ENCODE measurements at places on chromosomes 2 and 18. TPM values are rescaled to one million over a fixed set of nuclear protein-coding genes. Genes with fewer than 3 reads are reported as not detected.
A peak's percentile ranks its signal among the peaks of the same experiment; 100 is the strongest.

FNDC4 gene
- total RNA-seq, result not detected

CABLES1 gene
- total RNA-seq, result 0.39 TPM

RND3 gene
- not detected for total RNA-seq

SIX3 gene
- not detected for total RNA-seq

SP9 gene
- total RNA-seq, result not detected

DSC1 gene
- total RNA-seq, result not detected

DSG4 gene
- not detected for total RNA-seq

CYP27A1 gene
- 0.24 TPM for total RNA-seq

SNTG2 gene
- 0.31 TPM for total RNA-seq

DNA sequence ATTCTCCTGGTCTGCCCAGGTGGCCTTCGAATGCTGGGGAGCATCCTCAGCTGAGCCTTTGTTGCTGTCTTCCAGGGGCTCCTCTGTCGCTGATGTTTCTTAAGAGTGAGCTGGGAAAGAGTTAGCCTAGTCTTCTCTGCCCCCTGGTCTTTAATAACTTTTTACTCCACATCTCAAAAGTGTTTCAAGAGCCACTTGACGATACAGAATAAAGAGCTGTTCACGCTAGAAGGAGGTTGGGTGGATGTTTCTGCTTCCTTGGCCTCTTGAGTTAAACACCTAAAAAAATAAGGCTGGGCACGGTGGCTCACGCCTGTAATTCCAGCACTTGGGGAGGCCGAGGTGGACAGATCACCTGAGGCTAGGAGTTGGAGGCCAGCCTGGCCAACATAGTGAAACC lies 2.8 kb upstream of the BUB1 start:
- DNase-seq, result no peak
- H3K4me3 ChIP-seq, result no peak overlapping the region
- peak overlapping the region; percentile 17 for H3K27ac ChIP-seq
- H3K27me3 ChIP-seq, result peaks cover 15% of the 10 kb centered on the region
- no peaks in the 10 kb centered on the region for H3K36me3 ChIP-seq
- H3K4me1 ChIP-seq, result peaks cover 24% of the 10 kb centered on the region

- no peak for DNase-seq
- no peak overlapping the region for H3K4me3 ChIP-seq
- no peaks in the 10 kb centered on the region for H3K36me3 ChIP-seq
- no peak overlapping the region for H3K27ac ChIP-seq
- no peaks in the 10 kb centered on the region for H3K4me1 ChIP-seq
Measured at GRCh38 chr2:29596584-29596983, 324.8 kb downstream of the ALK start.

DNA sequence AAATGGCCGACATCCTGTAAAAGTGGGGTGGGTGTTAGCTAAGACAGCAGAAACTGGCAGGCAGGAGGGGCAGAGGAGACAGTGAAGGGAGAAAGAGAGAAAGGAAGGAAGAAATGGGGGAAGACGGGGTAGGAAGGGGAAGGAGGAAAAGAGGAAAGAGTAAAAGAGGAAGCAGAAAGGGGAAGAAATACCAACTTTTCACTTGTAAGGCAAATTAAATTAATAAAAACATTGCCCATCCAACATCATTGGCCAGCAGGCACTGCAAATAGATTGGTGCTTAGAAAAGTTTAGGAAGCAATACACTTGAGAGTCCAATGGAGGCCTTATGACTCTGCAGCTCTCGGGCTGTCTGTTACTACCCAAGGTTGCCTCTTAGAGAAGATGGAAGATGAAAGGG lies 116.7 kb downstream of the TNS1 start:
- H3K4me3 ChIP-seq, result no peak overlapping the region
- H3K36me3 ChIP-seq, result no peaks in the 10 kb centered on the region
- H3K4me1 ChIP-seq, result no peaks in the 10 kb centered on the region
- H3K27ac ChIP-seq, result no peak overlapping the region

GRCh38 chr2:109066501-109066900 lies 62.5 kb upstream of the SH3RF3 start:
- DNase-seq, result no peak
- no peaks in the 10 kb centered on the region for H3K36me3 ChIP-seq
- no peaks in the 10 kb centered on the region for H3K4me1 ChIP-seq
- H3K4me3 ChIP-seq, result no peak overlapping the region
- peaks cover 6% of the 10 kb centered on the region for H3K27me3 ChIP-seq

DNA sequence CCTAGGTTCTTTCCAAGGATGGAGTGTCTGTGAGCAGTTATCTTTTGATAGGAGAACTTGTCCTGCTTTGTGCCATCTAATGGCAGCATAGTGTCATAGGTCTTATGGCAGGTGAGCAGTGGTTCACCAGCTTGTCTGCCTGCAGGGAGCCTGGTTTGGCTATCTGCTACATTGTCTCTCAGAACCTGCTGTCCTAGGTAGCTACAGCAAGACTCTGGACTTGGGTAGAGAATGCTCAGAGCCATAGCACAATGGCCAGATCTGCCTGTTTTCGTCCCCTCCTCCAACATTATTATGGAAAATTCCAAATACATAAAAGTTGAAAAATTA lies 28.3 kb downstream of the AGFG1 start:
- no peaks in the 10 kb centered on the region for H3K27me3 ChIP-seq
- peaks cover 18% of the 10 kb centered on the region for H3K4me1 ChIP-seq
- no peak for DNase-seq

GRCh38 chr2:214247531-214247930 lies 163.3 kb upstream of the VWC2L start:
- H3K4me3 ChIP-seq, result no peak overlapping the region
- no peaks in the 10 kb centered on the region for H3K36me3 ChIP-seq
- no peak for DNase-seq
- no peaks in the 10 kb centered on the region for H3K4me1 ChIP-seq
- H3K27ac ChIP-seq, result no peak overlapping the region

GRCh38 chr2:31525876-31526275 lies 54.9 kb downstream of the SRD5A2 start:
- no peak overlapping the region for H3K4me3 ChIP-seq
- no peak overlapping the region for H3K27ac ChIP-seq
- H3K27me3 ChIP-seq, result peaks cover 36% of the 10 kb centered on the region
- DNase-seq, result no peak
- no peaks in the 10 kb centered on the region for H3K4me1 ChIP-seq

- H3K36me3 ChIP-seq, result no peaks in the 10 kb centered on the region
- no peaks in the 10 kb centered on the region for H3K4me1 ChIP-seq
- peaks cover 4% of the 10 kb centered on the region for H3K27me3 ChIP-seq
- no peak for DNase-seq
Measured at GRCh38 chr2:229445501-229446211, 174.6 kb upstream of the PID1 start.

GRCh38 chr2:8886876-8887275 lies 49.5 kb upstream of the KIDINS220 start:
- no peak overlapping the region for H3K4me3 ChIP-seq
- H3K4me1 ChIP-seq, result no peaks in the 10 kb centered on the region
- no peaks in the 10 kb centered on the region for H3K36me3 ChIP-seq
- no peaks in the 10 kb centered on the region for H3K27me3 ChIP-seq
- H3K27ac ChIP-seq, result no peak overlapping the region
- DNase-seq, result no peak

DNA sequence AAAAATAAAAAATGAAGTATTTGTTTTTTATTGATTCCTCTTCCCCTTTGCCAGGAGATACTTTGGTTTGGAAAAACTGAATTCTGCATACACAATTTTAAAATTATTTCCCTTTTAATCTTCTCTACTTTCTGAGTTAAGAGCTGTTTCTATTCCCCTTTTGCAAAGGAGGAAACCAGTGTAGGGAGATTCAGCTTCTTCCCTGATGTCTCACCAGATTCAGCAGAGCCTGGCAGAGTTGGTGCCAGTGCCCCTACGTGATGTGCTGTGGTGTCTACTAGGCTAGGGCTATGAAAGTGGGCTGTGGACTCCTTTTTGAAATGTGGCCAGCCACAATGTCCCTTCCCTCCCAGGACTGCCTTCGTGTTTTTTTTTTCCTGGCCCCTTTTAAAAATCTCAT lies 2.4 kb downstream of the RPE start:
- peaks cover 68% of the 10 kb centered on the region for H3K4me1 ChIP-seq
- H3K36me3 ChIP-seq, result peaks cover 8% of the 10 kb centered on the region
- DNase-seq, result no peak
- no peaks in the 10 kb centered on the region for H3K27me3 ChIP-seq
- no peak overlapping the region for H3K27ac ChIP-seq

DNA sequence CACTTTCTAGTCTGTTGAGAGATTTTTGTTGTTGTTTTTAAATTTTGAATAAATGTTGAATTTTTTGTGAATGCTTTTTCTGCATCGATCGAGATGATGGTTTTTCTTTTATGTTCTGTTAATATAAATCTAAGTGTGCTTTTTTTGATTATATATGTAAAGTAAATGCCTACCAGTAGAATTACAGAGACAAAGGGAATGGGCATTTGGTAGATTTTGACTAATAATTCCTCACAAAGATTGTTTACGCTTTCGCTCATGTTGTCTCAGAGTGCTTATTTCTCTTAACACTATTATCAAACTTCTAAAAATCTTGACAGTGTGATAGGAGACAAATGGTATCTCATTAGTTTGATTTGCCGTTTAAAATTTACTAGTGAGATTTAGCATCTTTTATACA lies 3.7 kb downstream of the MYO3B start:
- H3K4me3 ChIP-seq, result no peak overlapping the region
- H3K36me3 ChIP-seq, result peaks cover 14% of the 10 kb centered on the region
- peaks cover 24% of the 10 kb centered on the region for H3K4me1 ChIP-seq
- no peak overlapping the region for H3K27ac ChIP-seq
- DNase-seq, result no peak

DNA sequence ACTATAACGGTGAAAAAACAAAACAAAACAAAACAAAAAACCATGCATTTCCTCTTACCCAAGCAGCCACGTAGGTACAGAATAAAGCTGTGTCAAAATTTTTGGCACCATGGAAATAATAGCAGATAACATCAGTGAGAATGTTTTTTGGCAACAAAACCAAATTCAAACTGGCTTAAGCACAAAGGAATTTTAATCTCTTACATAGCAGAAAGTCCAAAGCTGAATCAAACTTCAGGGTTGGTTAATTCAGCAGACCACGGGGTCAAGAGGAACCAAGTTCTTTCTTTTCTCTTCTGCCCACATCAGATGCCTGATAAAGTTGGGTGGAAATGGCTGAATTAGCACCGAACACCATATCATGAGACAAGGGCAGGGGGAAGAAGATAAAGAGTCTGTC lies 129.5 kb downstream of the PAX3 start:
- DNase-seq, result no peak
- H3K27me3 ChIP-seq, result no peaks in the 10 kb centered on the region
- H3K4me1 ChIP-seq, result no peaks in the 10 kb centered on the region
- no peak overlapping the region for H3K4me3 ChIP-seq

DNA sequence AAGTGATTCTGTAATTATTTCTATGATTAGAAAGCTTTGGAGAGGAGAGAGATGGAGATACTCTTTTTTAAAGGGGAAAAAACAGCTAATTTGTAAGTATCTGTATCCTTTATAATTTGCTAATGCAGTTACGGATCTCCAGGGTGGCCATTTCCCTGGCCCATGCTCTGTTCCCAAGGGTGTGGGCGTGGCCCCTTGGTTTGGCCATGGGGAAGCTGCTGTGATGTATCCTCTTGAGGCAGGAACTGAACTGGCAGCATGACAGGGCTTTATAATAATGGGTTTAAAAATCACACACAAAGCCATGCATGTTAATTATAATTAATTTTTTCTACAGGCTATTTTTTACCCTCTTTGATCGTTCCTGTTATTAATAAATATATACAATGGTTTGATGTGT lies 27.0 kb downstream of the TRAPPC12 start:
- no peak for DNase-seq
- peaks cover 15% of the 10 kb centered on the region for H3K4me1 ChIP-seq
- no peak overlapping the region for H3K27ac ChIP-seq

DNA sequence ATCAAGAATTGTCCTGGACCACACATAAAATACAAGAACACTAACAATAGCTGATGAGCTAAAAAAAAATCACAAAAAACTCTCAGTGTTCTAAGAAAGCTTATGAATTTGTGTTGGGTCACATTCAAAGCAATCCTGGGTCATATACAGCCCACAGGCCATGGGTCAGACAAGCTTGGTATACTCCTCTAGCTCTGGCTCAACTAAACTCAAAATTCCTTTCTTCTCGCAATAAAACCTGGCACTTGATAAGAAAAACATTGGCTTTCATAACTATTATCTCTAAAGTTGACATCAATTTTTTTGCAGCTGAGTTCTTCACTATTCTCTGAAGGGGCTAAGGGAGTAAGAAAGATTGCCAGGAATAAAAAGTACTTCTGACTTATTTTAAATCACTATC lies 38.3 kb downstream of the FBXO48 start:
- peaks cover 35% of the 10 kb centered on the region for H3K4me1 ChIP-seq
- no peaks in the 10 kb centered on the region for H3K27me3 ChIP-seq
- H3K36me3 ChIP-seq, result no peaks in the 10 kb centered on the region
- peak overlapping the region; percentile 52 for H3K27ac ChIP-seq

GRCh38 chr18:79495591-79496071 lies 99.9 kb downstream of the NFATC1 start:
- H3K27me3 ChIP-seq, result no peaks in the 10 kb centered on the region
- peaks cover 39% of the 10 kb centered on the region for H3K36me3 ChIP-seq
- H3K4me3 ChIP-seq, result no peak overlapping the region
- DNase-seq, result no peak
- no peaks in the 10 kb centered on the region for H3K4me1 ChIP-seq
- no peak overlapping the region for H3K27ac ChIP-seq

- H3K27me3 ChIP-seq, result no peaks in the 10 kb centered on the region
- no peak overlapping the region for H3K4me3 ChIP-seq
- H3K4me1 ChIP-seq, result peaks cover 12% of the 10 kb centered on the region
- H3K27ac ChIP-seq, result peak overlapping the region; percentile 45
- peaks cover 4% of the 10 kb centered on the region for H3K36me3 ChIP-seq
Measured at GRCh38 chr2:144082327-144082726, 437.6 kb downstream of the ZEB2 start.

DNA sequence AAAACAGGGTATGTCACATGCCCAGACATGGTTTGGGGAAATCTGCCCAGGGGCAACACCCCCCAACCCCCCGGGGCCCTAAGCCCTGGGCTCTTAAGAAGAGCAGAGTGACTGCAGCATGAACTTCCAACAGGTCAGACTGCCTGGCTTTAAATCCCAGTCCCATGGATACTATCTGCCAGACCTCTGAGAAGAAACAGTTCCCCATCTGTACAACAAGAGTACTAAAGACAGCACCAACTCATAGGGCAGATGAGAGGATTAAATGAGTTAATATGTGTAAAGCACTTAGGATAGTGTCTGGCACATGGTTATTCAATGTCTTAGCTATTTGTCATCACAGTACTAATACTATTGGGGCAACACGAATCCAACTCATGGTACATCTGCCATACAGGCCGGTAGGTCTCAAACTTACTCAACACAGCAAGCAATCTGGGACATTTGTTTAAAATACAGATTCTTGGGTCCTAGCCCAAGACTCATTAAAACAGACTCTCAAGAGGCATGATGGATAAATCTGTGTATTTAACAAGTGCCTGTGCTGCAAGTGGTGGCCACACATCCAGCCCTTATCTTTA lies 23.4 kb downstream of the CDH2 start:
- no peaks in the 10 kb centered on the region for H3K36me3 ChIP-seq
- no peak overlapping the region for H3K27ac ChIP-seq
- H3K27me3 ChIP-seq, result no peaks in the 10 kb centered on the region
- no peak overlapping the region for H3K4me3 ChIP-seq
- H3K4me1 ChIP-seq, result no peaks in the 10 kb centered on the region

DNA sequence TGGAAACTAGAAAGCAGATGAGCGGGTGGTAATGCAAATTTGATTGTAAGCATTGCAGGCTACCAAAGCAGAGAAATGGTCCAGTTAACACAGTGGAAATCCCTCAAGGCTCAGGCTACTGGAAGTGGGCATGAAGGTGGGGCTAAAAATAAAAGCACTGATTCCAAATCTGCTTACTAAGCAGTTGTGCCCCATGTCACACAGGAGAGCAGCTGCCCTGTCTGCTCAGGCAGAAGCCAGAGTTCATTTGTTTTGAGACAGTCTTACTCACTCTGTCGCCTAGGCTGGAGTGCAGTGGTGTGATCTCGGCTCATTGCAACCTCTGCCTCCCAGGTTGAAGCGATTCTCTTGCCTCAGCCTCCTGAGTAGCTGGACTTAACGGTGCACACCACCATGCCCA lies 42.5 kb upstream of the TSPYL6 start:
- no peak for DNase-seq
- peaks cover 4% of the 10 kb centered on the region for H3K4me1 ChIP-seq
- no peak overlapping the region for H3K27ac ChIP-seq
- H3K4me3 ChIP-seq, result no peak overlapping the region

Measured in natural killer cell treated with Interleukin-12 subunit alpha and Interleukin-12 subunit beta and Interleukin-15 and Interleukin-18, amount 100 ng/mL, for 72 hours (primary cell).